ENCODE measurements at places on chromosomes 7 and 10. TPM values are rescaled to one million over a fixed set of nuclear protein-coding genes. Genes with fewer than 3 reads are reported as not detected.

DNA sequence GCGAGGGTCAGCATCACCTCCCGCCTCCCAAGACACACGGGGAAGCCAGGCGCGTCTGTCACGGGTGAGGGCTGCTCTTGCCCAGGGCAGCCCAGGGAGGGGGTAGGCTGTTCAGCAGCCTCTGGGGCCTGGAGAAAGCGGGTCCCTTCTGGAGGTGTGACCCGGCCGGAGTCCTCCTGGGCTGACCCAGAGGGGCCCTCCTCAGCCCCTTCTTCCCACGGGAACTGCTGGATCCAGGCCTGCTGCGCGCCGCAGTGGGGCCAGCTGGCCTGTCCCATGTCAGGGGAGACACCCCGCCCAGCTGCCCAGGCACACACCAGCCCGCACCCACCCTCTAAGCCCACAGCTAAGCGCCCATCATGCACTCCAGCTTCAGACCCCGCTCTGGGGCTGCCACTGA, 41.8 kb downstream of the INSIG1 start:
- no peak for DNase-seq

FOXP2 gene
- 1.6 TPM for total RNA-seq

DNA sequence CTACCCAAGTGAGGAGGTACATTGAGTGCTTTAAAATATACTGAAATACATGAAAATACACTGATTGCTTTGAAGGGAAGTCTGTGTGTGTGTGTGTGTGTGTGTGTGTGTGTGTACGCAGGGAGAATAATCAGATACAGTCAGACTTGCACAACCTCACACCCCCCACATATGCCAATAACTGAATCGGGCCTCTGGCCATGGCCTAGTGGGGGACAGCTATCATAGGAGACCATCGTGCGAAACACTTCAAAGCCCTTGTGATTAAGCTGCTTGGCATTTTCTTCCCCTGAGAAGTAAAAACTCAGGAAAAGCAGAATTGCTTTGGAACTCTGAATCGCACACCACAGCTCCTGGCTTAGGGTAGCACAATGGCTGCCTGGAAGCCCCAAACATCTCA, 135.1 kb downstream of the C10orf105 start:
- DNase-seq = no peak

DNA sequence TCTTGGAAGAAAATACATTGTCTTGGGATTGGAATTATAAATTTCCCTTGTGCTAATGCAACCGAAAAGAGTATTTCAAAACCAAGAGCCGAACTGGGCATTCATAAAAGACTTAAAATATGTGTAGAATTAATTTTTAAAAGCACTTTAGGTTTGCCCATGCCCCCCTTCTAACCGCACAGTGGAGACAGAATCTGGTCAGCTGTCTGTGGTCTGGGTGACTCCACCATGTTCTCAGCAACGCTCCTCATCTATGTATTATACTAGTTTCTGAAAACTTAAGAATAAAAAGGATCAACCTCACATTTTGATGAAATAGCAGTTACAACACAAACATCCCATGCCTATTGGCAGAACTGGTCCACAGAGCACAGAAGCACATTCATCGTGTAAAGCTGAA, 192.6 kb upstream of the C7orf33 start:
- no peak for DNase-seq

DNA sequence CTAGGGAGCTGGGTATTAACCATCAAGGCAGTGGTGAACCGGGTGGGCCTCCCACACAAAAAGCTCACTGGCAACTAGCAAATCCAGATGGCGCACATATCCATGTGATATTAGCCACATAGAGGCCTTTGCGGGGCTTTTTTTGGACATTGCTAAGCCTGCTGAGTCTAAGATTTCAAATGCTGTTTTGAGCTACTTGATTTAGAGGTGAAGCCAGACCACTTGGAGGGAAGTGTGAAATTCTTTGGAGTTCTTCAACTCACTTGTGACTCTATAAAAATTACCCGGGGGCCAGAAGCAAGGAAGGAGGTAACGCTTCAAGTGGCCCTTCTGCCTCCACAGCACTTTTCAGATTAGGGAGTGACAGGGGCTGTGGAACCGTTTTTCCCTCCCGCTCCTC, 619.8 kb upstream of the GALNT17 start:
- DNase-seq = no peak

DNA sequence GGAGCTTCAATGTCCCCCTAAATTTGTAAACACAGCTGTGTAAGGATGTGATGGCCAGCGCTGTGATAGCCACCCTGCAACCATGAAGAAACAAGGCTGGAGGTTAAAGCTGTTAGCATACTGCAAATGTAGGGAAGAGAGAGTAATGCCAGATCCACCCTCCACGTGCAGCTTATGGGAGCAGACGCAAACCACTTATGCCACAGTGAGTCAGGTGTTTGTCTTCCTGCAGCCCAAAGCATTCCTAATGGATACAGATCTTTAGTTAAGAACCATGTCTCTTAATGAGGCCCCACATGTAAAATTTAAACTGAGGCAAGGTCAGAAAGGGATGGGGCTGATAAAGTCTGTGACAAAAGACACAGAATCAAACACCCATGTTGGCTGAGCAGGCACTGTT, 13.6 kb upstream of the MYL7 start:
- no peak for DNase-seq

- no peak for DNase-seq
Measured at GRCh38 chr7:19107356-19108146, 9.9 kb downstream of the TWIST1 start.

- no peak for DNase-seq
Measured at GRCh38 chr7:67387851-67388250, 391.2 kb downstream of the TYW1 start.

GRCh38 chr10:76302961-76303630, 871.7 kb downstream of the LRMDA start:
- DNase-seq = no peak

- DNase-seq = peak; percentile 80
Measured at GRCh38 chr10:3500408-3500856, 284.6 kb downstream of the KLF6 start.

- DNase-seq = no peak
Measured at GRCh38 chr7:112192236-112193154, 13.7 kb downstream of the DOCK4 start.

DNA sequence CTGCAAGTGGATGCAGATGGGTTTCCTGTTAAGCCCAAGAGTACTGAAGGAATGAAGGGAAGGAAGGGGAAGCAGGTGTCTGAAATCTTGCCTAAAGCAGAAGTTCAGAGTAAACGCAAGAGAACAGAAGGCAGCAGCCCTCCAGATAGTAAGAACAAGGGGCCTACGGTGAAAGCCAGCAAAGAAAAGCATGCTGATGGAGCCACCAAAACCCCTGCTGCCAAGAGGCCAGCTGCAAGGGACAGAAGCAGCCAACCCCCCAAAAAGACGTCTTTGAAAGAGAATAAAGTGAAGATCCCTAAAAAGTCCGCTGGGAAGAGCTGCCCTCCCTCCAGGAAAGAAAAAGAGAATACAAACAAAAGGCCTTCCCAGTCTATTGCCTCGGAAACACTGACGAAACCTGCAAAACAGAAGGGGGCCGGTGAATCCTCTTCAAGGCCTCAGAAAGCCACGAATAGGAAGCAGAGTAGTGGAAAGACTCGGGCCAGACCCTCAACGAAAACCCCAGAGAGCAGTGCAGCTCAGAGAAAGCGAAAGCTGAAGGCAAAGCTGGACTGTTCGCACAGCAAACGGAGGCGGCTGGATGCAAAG, 152.5 kb downstream of the LCOR start:
- no peak for DNase-seq

FEZF1 gene
- 0.22 TPM for total RNA-seq

DNA sequence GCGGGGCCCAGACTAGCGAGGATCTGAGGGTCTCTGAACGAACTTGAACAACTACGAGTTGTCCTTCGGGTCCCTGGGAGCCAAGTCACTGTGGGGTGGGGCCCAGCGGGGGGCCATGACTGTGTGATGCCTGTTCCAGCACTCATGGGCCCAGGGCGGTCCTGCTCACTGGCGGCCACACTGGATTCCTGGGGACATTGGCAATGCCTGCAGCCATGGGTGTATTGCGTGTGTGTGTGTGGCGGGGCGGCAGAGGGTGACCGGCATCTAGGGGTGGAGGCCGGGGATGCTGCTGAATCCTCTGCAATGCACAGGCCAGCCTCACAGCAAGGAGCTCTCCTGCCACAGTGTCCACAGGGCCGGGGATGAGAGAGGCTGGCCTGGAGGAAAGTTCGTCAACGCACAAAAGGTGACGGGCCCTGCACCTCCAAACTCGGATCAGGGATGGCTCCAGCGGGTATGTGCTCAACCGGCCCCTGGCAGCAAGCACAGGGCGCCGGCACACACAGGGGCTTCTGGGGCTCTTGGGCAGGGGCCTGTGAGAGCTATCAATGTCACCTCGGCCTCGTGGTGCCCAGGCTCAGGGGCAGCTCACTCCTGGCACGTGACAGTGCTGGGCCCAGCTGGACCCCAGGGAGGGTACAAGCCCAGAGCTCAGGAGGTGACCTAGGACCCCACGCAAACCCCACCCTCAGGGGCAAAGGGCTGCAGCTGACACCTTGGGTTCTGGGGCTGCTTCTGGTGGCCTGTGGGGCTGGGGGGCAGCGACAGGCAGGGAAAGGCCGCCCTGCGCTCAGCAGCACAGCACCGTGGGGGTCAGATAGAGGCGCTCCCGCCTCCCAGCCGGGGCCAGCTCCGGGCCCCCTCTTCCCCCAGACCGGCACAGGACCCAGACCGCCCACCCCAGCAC, 27.9 kb downstream of the PAPOLB start:
- DNase-seq = no peak

MYH16 gene
- 0.97 TPM for total RNA-seq

GRCh38 chr10:62079885-62080559, 178.5 kb downstream of the ARID5B start:
- DNase-seq = no peak

DNA sequence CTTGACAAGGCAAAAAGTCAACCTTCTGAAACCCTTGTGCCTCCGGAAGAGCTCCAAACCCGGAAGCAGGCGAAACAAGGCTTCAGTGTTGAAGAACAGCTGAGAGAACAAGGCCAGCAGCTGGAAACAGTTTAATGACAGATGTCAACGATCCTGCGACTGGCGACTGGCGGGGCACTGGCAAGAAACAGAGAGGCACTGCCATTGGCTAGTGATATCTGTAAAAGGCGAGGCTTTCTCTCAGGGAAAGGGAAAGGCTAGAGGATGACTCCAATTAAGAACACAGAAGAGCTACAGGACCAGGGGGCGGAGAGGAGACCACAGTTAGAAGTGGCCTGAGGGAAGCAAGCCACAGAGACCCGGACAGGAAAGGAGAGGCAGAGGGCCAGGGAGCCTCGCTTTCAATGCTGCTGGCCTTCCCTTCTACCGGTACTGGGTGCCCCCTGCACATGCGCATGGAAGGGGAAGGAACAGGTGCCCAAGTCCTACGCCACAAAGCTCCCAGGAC, 19.4 kb downstream of the ITGB1 start:
- peak; percentile 55 for DNase-seq

CTAGE6 gene
- total RNA-seq = not detected

- DNase-seq = no peak
Measured at GRCh38 chr7:80596933-80597517, 41.4 kb upstream of the CD36 start.

MMP21 gene
- not detected for total RNA-seq

OR13A1 gene
- not detected for total RNA-seq

NME8 gene
- total RNA-seq = not detected

FZD1 gene
- total RNA-seq = 3.2 TPM

- no peak for DNase-seq
Measured at GRCh38 chr7:113784316-113784715, 134.5 kb downstream of the PPP1R3A start.

GRCh38 chr7:111499027-111499426, 63.3 kb downstream of the IMMP2L start:
- peak; percentile 27 for DNase-seq

DNA sequence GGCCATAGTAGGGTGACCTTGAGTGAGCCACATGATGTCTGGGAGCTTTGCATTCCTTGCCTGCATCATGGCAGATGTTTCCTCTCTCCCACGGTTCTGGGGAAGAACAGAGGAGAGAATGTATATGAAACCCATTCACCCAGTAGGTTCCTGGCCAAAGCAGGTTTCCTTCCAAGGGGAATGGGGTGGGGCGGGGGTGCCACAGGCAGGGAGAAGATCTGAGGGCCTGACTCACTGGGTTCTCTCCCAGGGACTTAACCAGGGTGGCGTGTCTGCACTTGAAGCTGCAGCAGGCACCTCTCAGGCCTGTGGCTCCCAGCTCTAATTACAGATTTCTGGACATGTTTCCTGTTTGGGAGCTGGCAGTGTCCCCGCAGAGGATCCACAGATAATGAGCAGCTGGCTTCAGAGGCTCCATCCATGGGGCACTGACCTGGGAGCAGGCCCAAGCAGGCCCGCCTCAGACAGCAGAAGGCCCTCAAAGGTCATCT, 50.2 kb upstream of the ZMIZ1 start:
- DNase-seq = no peak

- no peak for DNase-seq
Measured at GRCh38 chr7:139559364-139560105, 36.0 kb downstream of the CLEC2L start.

MICALL2 gene
- total RNA-seq = 162 TPM

GRCh38 chr7:56030340-56030739, 20.9 kb downstream of the PSPH start:
- DNase-seq = no peak

PVRIG gene
- not detected for total RNA-seq

- no peak for DNase-seq
Measured at GRCh38 chr7:34277803-34278199, 372.5 kb downstream of the BMPER start.

CDC14C gene
- 0.24 TPM for total RNA-seq

GRCh38 chr7:148433521-148434180, 156.9 kb upstream of the C7orf33 start:
- DNase-seq = no peak

DNA sequence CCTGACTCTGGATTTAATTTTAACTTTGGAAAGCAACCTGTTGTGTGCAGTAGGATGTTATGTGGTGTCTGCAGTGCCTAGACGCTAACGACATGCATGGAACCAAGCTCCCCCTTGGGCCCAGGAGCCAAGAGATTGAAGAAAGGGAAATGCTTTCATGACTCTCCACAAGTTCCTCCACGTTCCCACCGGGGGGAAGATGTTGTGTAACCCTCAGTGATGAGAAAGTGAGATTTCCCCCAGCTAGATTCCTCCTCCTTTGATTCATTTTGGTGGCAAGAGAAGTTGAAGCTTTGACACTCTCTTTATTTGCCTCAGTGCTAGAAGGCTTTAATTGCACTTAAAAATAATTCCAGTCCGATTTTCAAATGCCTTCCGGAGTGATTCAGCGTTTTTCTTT, 157.9 kb upstream of the INSYN2A start:
- no peak for DNase-seq

- no peak for DNase-seq
Measured at GRCh38 chr7:105149827-105150226, 135.8 kb downstream of the KMT2E start.

DNA sequence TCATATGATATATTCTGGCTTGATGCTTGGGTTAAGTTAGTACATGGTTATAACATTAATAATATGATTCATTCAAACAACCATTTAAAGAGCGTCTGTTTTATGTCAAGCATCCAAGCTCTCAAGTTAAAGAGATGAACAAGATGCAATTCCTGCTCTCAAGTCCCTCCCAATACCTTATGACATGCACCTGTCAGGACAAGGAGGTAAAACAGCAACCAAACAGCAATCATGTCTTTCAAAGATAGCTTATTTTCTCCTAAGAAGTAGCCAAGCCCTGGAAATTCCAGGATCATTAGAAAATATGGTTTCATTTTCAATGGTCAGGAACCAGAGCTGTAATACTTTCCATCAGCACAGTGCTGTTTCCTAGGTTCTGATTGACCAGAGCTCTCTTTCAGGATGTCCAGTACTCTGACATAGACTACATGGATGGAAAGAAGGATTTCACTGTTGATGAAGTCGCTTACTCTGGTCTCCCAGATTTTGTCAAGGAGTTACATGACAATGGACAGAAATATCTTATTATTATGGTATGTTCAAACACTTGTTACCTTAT, 29.0 kb downstream of the MGAM2 start:
- no peak for DNase-seq

- no peak for DNase-seq
Measured at GRCh38 chr10:113609704-113610108, 54.1 kb downstream of the NRAP start.

All from Calu3 (cell line).